ENCODE measurements at places on chromosomes 3 and 15.
A peak's percentile ranks its signal among the peaks of the same experiment; 100 is the strongest.

GRCh38 chr3:170732660-170733245 is 137.2 kb downstream of the RPL22L1 start:
- no peak for DNase-seq

DNA sequence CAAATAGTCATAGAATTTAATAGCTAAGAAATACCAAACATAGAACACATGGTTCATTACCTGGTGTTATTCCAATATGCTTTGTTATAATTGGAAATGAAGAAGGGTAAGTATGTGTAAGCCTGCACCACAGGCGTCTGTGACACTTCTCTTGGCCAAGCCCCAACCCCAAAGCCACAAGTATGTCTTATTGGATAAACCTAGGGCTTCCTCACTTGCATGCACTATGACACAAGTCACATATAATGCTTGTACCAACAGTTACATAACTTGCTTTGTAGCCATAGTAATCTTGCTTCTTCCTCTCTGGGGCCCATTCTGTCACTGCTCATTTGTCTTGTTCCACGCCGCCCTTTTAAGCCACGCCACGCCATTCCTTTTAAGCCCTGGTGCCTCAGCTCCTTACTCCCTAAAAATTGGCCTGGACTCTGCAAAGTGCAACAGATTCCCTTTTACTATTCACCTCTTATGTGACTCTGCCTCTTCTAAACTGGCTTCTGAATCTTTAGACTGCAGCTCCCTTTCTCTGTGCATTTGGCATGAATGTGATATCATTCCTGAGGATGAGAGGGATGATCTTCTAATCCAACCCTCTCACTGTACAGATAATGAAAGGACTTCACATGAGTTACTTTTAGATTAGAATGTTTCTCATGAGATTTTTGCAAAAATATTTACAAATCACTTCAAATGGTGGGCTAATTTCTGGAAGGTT is 48.1 kb upstream of the EPHA3 start:
- DNase-seq, result peak; percentile 80

DNA sequence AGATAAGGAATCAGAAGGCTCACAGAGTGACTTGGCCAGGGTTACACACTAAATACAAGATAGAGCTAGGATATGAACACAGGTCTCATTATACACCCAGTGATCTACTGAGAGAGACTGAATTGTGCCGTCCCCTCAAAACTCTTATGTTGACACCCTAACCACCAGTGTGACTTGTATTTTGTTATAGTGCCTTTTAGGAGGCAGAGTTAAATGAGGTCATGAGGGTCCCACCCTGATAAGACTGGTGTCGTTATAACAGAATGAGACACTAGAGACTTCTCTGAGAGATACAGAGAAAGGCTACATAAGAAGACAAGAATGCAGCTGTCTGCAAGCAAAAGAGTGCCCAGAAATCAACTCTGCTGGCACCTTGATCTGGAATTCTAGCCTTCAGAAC is 12.6 kb downstream of the KPNA1 start:
- DNase-seq, result no peak

DNA sequence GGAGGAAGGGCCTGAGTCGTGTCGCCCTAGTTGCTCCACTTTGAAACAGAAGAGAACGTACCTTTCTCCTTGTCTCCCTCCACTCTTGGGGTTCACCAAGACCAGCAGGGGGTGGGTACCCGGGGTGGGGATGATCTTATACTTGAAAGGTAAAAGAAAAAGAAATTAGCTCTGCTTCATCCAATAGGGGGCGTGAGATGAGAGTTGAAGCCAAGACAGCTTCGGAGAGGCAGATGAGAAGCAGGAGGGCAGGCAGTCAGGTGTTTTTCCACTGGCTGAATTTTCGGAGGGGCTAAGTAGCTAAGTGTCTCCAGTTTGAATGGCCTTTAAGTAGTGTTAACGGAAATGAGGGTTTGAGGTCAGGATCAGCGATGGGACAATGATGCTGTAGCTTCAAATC is 100.4 kb downstream of the DGKG start:
- no peak for DNase-seq

DNA sequence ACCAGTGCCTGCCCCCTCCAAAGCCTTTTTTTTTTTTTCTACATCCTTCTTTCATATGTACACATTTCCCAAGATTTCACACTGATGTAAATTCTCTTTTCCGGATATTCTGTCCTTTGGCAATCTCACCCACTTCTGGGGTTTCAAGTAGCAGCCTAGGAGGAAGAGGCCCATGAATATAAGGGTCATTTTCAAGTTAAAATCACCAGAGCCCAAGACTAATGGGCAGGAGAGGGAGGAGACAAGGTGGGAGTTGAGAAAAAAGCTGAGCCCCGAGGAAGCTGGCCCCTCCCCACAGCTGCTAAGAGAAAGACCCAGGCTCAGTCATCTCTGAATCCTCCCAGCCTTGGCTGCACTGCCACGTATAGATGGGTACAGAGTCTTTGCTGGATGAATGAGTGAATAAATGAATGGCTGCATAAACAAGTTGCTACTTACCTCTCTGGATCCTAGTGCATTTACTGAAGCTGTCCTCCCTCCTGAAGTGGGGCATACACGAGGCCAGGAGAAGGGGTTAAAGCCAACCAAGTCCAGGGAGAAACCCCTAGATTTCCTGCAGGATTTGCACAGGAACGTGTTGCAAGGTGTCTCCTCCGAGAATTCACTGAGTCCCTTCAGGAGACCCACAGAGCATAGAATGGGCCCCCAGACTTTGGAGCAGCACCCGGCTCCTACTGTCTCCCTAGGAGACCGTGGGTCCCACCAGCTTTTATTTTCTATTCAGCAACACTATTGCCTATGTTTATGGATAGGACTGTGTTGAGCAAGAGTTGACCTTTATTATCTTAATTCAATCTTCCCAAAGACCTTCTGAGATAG is 100.8 kb upstream of the LIPC start:
- no peak for DNase-seq

DNA sequence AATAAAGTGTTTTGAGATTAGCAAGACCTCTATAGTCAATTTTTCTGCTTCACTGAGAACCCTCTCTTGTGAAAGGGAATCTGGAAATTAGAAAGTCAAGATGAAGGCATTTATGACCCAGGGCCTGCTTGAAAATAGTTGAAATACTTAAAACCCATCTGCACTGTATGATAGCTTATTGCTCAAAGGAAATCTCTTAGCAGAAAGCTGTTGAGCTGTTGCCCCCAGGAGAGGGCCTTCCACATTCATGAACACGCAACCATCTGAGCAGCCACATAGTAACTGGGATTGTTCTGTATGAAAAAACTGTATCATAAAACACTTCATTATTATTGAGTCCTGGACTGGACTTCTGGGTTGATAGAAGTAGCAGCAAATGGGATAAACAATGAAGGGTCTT is 106.4 kb upstream of the PTX3 start:
- no peak for DNase-seq

DNA sequence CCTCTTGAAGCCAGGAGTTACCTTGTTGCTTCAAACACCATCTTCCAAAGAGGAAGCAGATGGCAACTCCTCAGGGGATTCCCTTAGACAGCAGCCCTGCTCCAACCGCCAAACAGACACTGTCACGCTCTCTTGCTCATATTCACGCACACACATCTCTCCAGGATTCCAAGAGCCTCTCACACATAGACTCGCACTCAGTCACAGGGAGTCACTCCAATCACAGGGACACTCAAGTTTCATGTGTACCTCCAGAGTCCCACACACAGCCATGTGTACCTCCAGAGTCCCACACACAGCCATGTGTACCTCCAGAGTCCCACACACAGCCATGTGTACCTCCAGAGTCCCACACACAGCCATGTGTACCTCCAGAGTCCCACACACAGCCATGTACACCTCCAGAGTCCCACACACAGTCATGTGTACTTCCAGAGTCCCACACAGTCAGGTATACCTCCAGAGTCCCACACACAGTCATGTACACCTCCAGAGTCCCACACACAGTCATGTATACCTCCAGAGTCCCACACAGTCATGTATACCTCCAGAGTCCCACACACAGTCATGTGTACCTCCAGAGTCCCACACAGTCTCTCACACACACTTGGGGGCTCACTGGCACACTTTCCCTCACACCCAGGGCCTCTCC is 6.1 kb downstream of the VWA5B2 start:
- DNase-seq, result no peak

DNA sequence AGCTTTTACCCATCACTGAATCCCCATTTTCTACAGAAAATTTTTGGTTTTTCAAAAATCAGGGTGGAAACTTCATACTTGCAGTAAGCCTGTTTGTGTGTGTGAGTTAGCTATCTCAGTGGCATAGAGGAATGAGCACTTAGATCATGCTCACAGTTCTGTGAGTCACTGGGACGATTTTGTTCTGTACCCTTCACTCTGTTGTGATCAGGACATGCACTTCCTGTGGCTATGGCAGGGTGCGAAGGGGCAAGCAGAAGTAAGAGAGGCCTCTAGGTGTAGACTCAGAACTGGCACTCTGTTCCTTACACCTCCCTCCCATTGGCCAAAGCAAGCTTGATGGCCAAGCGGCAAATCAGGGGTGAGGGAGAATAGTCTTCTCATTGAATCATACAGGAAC is 11.6 kb downstream of the NIPA2 start:
- DNase-seq, result no peak

DNA sequence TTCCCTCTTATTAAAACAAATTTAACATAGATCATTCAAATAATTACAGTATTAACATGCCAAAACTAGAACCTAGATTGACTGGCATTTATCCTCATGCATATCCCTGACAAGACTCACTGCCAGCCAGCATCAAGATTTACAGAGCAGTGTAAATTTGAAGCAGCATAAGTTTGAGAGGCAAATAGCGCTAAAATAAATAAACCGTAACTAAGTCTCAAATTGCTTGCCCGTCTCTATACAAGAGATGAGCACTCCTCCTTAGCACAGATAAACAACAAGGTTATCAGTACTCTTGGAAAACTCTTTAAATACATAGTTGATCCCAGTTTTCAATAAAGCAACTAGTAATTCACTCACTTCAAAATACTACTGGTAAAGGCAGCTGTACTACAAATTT is 29.6 kb downstream of the MSL2 start:
- DNase-seq, result no peak

DNA sequence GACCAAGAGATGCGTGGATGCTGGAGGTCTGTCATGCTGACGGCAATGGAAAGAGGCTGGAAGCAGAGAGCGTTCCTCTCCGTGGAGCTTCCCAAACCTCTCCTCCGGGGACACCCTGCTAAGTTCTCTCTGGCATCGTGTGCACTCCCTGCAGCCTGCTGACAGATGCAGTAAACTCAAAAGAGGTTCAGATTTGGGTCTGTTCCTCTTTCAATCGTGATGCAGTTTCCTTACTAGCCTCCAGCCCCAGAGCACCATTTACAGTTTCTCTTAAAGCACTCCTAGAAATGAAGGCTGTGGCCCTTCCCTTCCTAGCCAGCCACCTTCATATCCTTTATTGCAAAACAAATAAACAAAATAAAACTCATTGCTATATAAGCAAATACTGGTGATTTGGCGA is 47.3 kb upstream of the LRRC58 start:
- DNase-seq, result no peak
